ENCODE measurements at places on chromosomes 4 and X.

- DNase-seq = no peak
These were observed 872.5 kb upstream of the SLIT2 start for GRCh38 chr4:19379191-19379708.

- no peak for DNase-seq
These were observed 401.4 kb downstream of the CCSER1 start for GRCh38 chr4:90528551-90528950.

- no peak for DNase-seq
These were observed 101.9 kb downstream of the SORCS2 start for GRCh38 chr4:7294176-7294756.

GRCh38 chr4:139859876-139860275 lies 194.3 kb downstream of the MGST2 start:
- DNase-seq = no peak

DNA sequence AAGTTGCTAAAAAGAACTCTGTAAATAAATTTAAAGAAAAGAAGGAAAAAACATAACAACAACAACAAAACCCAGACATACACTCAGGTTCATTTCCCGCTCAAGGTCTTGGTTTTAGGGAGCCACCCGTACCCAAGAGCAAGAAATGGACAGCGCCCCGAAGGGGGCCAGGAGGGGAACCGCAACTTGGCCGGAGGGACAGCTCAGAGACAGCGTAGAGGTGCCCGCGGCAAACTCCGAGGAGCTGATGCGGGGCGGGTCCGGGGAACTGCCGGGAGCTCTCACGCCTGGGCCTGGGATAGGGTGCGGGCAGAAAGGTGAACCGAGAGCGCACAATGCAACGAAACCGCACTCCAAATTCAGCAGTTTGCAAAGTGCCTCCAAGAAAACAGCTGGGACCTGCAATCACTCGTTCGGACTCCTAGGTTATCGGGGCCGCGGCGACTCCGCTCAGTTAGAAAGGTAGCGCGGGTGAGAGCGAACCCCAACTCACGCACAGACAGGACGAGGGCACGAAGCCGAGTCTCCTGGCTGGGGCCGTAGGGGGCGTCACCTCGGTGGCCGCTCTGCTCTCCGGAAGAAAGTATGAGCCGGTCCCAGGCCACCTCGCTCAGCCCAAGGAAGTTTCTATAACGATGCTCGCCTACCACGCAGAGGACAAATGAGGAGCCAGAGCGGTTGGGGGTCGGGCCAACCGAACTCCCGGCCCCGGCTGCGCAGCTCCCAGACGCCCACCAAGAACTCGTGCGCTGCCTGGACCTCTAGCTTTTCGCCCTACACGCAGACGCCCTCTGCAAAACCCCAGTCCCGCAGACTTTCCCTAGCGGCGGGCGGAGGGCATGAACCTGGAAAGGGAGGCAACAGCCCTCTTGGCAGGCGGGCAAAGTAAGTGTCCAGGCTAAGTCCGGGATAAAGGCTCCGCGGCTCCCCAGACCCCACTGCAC lies 1.4 kb downstream of the NDNF start:
- peak; percentile 7 for DNase-seq

GRCh38 chr4:168812806-168813205 lies 197.2 kb downstream of the CBR4 start:
- no peak for DNase-seq

GRCh38 chr4:10584042-10584441 lies 100.5 kb downstream of the CLNK start:
- no peak for DNase-seq

GRCh38 chrX:724256-724655 lies 93.7 kb downstream of the SHOX start:
- DNase-seq = no peak

DNA sequence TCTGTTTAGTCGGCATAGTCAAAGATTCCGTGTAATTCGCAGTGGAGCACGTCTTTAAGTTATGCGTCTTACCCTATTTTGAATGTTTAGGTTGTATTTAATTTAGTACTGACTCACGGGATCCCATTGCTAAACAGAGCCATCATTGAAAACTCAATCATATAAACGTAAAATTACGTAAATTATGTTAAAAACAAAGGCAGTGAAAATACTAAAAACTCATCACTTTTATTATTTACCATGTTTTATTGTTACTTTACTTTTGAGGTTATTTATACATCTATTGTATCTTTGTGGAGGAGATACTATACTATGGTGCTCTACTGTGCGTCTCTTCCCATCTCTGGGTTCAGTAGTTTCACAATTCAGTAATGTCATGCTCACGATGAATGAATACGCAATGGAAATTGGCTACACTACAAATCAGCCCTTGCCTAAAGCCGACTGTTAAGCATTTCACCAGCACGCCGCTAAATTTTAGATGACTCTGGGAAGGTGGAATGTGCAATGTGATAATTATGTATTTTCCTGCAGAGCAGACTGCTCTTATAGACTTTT lies 944 bp downstream of the FUNDC2 start:
- DNase-seq = peak; percentile 1

GRCh38 chr4:82467471-82467870 lies 37.1 kb downstream of the ENOPH1 start:
- DNase-seq = no peak

DNA sequence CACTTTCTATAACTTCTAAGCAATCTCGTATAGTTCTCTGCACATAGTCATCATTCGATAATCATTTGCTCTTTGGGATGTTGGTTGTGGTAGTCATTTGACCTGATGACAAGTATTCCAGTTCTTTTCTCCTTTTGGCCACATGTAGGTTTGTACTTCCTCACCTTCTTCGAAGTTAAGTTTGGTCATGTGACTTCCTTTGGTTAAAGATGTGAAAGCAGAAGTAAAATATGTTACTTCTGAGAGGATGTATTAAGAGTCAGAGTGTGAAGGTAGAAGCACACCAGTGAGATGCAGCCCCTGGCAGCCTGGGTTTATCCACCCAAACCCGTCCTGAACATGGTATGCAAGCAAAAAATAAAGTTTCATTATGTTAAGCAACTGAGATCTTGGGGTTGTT lies 48.9 kb upstream of the ZNF518B start:
- DNase-seq = no peak

DNA sequence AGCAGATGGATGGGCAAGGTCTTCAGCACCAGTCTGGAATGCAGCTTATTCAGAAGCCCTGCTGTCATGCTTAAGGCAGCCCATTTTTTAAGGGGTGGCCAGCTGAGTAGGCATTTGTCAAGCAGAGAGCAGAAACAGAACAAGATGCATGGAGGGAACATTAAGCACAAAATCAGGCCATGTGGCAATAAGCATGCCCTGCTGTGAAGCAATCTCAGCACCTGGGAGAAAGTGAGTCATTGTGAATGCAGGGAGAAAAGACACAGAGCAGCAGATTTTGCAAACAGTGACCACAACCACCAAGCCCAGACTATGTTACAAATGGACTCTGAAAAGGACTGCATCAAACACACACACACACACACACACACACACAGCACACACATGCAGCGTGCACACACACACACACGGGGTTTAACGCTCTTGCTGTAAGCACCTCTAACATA lies 94.1 kb upstream of the GALNT7 start:
- DNase-seq = peak; percentile 1

GRCh38 chr4:145694929-145695328 lies 15.0 kb downstream of the C4orf51 start:
- no peak for DNase-seq

DNA sequence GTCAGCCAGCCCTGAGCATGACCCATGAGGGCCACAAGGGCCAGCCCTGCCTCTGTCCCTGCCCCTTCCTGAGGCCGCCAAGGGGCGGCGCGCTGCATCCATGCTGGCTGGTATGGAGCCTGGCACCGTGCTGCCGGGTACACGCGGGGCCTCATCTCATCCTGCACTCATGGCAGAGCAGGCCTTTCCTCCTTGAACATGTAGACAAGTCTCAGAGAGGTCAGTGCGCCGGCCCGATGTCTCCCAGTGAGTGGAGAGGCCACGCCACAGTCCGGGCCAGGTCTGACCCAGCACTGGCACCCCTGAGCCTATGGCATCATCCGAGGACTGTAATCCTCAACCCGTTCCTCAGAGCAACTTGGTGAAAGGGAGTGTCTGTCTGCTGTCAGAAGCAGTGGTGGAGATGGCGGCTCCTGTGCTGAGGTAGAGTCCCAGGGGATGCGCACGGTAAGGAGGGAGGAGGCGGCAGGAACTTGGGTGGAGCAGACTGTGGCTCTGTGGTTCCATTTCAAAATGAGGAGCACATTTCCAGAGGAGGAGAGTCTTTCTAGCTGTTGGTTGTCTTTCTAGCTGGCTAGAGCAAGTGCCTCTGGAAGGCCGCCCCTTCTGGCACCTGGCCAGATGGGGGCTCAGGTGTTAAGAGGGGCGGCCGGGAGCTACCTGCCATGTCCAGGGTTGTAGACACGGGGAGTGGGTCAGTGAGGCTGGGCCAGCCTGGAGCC lies 32.8 kb downstream of the TRMT44 start:
- DNase-seq = no peak

DNA sequence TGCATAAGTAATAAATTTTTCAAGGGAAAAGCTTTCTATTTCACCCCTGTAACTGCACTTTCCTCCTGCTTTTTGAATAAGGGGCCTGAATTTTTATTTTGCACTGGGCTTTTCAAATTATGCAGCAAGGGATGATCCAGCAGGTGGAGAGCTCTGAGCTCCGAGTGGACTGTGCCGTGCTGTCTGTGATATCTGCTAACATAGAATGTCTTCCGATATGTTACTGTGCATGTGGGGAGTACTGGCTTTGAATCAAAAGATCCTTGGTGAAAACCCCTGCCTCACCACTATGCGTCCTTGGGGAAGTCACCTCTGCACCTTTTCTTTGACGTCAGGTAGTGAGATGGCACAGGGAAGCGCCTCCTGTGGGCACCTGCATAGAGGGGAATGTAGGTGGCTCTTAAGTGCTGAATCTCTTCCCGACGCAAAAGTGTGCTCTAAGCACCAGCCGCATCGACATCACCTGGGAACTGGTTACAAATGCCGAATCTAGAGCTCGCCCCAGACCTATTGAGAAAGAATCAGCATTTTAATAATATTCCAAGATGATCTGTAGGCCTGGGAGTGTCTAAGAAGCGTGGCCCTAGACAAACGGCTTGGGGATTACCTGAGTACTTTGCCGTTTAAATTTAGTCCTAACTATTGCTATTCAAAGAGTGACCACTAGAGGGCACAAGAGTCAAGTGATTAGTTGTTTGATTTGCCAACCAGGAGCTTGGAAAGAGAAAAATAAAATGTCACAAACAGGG lies 19.2 kb upstream of the WFS1 start:
- no peak for DNase-seq

DNA sequence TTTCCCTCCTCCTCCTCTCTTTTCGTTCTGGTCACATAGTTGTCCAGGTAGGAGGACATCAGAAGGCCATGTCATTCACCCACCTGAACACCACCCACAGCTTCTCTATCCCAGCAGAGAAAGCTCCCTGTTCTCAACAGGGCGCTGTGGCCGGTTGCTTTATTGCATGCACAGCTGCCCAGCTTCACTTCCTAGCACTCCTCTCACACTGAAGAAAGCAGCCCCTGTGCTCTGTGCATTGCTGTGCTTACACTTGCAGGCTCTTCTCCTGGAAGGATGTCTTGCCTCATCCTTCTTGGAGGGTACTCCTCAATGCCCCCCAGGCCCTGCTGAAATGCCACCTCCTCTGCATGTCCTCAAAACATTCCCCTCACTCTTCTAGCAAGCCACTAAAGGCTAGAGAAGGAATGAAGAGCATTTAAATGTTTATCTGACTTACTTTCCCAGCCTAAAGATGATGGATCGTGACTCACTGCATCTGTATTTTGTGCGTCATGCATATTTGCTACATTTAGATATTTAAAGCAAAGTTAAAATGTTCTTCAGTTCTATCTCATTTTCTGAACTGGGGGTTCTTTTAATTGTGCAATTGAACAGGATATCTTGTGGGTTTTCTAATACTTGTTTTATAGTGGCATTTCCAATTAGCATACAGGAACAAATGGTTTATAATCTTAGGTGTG lies 186.4 kb upstream of the PUDP start:
- no peak for DNase-seq

DNA sequence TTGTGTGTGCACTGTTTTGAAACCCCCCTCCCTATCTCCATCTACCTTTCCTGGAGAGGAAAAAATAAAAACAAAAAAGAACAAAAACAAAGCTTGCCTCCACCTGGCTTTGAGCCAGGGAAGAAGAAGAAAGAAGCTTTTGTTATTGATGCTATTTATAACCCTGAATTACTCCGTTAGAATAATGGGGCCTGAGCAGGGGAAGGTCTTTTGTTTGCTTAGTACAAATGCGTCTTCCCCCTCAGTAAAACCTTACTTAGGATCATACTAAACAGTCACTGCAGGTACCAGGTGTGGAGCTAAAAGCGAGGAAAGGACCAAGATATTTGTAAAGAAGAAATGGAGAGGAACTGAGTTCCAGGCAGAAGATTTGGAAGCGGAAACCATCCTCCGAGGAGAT lies 352.1 kb downstream of the KCNIP4 start:
- DNase-seq = no peak

DNA sequence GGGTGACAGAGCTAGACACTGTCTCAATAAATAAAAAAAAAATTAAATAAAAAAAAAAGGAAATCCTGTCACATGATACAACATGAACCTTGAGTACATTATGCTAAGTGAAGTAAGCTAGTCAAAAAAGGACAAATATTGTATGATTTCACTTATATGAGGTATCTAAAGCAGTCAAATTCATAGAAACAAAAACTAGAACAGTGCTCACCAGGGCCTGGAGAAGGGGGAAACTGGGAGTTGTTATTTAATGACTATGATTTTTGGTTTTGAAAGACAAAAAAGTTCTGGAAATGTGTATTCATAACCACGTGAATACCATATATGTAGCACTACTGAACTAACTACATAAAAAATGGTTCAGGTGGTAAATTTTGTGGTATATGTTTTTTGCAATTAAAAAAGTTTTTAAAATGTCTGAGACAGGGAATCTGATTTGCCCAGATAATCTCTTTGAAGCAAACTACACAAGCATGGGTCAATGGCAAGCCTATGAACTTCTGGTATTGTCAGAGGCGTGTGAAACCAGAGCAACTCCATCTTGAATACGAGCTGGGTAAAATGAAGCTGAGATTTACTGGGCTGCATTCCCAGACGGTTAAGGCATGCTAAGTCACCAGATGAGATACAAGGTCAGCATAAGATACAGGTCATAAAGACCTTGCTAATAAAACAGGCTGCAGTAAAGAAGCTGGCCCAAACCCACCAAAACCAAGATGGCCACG lies 42.3 kb downstream of the ANAPC10 start:
- DNase-seq = no peak

DNA sequence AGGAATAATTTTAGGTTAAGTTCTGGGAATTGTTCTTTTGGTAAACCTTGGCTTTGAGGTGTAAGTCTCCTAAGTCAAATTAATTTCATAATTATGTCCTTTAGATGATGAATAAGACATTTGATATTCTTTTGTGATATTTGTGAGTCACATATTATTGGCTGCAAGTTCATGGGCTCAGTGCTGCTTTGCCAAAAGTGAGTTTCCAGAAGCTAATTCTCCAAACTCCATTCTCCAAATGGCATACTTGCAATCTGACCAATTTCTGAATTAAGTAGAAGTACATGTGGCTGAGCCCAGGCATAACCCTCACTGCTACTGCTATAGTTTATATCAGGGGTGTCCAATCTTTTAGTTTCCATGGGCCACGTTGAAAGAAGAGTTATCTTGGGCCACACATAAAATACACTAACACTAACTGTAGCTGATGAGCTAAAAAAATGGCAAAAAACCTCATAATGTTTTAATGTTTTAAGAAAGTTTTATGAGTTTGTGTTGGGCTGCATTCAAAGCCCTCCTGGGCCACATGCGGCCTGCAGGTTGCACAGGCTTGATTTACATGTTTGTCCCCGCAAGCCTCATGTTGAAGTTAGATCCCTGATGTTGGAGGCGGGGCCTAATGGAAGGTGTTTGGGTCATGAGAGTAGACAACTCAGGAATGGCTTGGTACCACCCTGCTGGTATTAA lies 196.1 kb downstream of the ZNF330 start:
- DNase-seq = no peak

- DNase-seq = no peak
These were observed 35.1 kb downstream of the SH3KBP1 start for GRCh38 chrX:19852014-19853005.
